ENCODE measurements at places on chromosomes 3 and 15. TPM values are rescaled to one million over a fixed set of nuclear protein-coding genes. Genes with fewer than 3 reads are reported as not detected.

GRCh38 chr15:100812802-100813201 is 66.8 kb upstream of the ALDH1A3 start:
- H3K4me1 ChIP-seq, result no peaks in the 10 kb centered on the region
- H3K36me3 ChIP-seq, result no peaks in the 10 kb centered on the region
- no peak overlapping the region for H3K4me3 ChIP-seq
- no peak overlapping the region for H3K27ac ChIP-seq

Gene FGF12
- 2.9 TPM for total RNA-seq

Gene GOLGA6A
- not detected for total RNA-seq

DNA sequence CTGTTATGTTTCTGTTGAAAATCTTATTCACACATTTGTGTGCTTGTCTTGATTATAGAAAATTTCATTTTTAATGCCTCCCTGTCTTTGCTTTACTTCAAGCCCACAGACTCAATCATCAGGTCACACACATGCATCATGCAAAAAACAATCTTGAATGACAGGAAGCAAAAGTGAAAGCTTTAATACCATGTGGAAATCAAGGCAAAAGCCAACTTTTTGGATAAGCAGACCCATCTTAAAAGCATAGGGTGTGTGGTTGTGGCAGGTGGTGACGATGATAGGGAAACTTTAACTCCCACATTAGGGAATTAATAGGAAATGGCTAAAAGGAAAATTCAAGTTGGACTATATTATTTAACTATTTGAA is 155.9 kb upstream of the EOMES start:
- no peaks in the 10 kb centered on the region for H3K36me3 ChIP-seq
- DNase-seq, result no peak
- no peak overlapping the region for H3K4me3 ChIP-seq
- no peaks in the 10 kb centered on the region for H3K4me1 ChIP-seq
- no peaks in the 10 kb centered on the region for H3K27me3 ChIP-seq

Gene EXD1
- not detected for total RNA-seq
